ENCODE measurements at places on chromosomes 5 and 9. TPM values are rescaled to one million over a fixed set of nuclear protein-coding genes. Genes with fewer than 3 reads are reported as not detected.

CCNH gene
- 76.4 TPM for total RNA-seq

DNAJC21 gene
- total RNA-seq = 30.9 TPM

NME5 gene
- 5.8 TPM for total RNA-seq

GEMIN5 gene
- 13.7 TPM for total RNA-seq

WNK2 gene
- total RNA-seq = 0.06 TPM

RGS14 gene
- 9.8 TPM for total RNA-seq

BARHL1 gene
- not detected for total RNA-seq

GPX8 gene
- total RNA-seq = 70.8 TPM

PCDHGA11 gene
- total RNA-seq = 17.5 TPM

SPATA31A3 gene
- not detected for total RNA-seq
